ENCODE measurements at places on chromosomes 7 and 10. TPM values are rescaled to one million over a fixed set of nuclear protein-coding genes. Genes with fewer than 3 reads are reported as not detected.

GRCh38 chr7:124647630-124648306 lies 117.8 kb downstream of the GPR37 start:
- DNase-seq = no peak

- DNase-seq = no peak
Measured at GRCh38 chr7:64562256-64562625, 630 bp downstream of the ZNF680 start.

CYP3A4 gene
- total RNA-seq = 10.0 TPM

GRCh38 chr10:90799172-90799571 lies 58.7 kb downstream of the HTR7 start:
- no peak for DNase-seq

DNA sequence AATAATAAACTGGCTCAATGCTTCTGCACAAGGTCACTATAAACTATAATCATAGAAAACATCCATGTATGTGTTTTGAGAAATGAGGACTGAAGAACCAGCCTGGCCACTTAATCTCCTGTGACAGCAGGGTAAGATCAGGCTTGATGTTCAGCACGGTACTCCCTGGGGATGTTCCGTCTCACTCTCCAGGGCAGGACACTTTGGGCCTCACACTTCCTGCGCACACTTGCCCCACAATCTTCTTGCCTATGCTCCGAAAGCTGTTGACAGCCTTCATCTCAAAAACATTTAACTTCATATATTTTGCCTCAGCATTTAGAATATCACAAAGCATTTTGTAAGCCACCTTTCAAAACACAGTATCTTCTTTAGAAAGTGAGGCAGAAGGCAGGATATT lies 92.7 kb downstream of the PARD3 start:
- DNase-seq = no peak

DNA sequence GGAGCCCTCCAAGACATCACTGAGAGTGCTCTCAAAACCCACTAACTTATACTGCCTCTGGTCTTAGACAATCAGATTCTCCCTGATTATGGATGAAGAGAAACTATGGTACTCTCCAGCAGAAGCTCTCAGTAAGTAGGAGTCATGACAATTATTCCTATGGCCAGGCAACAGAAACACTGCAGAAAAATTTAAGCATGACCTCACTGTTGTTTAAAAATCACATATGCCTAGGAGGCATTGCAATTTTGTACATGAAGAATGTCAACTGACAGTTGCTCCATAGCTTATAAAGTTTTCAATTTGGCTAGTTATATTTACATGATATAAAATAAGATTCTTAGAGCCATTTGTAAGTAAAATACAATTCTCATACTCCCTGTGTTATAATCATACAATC lies 105.9 kb upstream of the LSM8 start:
- DNase-seq = no peak

GRCh38 chr10:118204292-118204943 lies 137.7 kb downstream of the FAM204A start:
- DNase-seq = no peak

GRCh38 chr7:91942312-91942711 lies 1.6 kb downstream of the AKAP9 start:
- no peak for DNase-seq

SMKR1 gene
- total RNA-seq = not detected

GRCh38 chr7:128831994-128832879 lies 2.0 kb downstream of the FLNC start:
- DNase-seq = no peak

DNA sequence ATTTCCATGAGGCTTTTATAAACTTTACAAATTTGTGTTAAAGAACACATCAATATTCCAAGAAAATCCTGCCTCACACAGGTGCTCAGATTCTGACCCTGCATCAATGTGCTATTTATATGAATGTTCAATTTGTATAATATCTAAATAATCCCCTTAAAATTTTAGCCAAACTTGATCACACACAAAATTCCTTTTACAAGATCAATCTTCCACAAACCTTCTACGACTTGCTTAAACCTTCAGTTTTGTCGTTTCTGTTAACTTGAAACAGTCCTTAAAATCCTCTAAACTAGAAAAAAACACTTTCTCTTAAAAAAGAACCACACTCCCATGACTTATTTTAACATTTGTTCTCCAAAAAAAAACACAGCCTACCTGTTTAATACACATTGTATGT lies 20.2 kb upstream of the TRPV6 start:
- no peak for DNase-seq

- no peak for DNase-seq
Measured at GRCh38 chr7:138784692-138785091, 13.1 kb upstream of the TMEM213 start.

LRRC17 gene
- 1.5 TPM for total RNA-seq

EBLN1 gene
- total RNA-seq = not detected

GRCh38 chr10:48309711-48310226 lies 3.3 kb downstream of the MAPK8 start:
- no peak for DNase-seq

DNA sequence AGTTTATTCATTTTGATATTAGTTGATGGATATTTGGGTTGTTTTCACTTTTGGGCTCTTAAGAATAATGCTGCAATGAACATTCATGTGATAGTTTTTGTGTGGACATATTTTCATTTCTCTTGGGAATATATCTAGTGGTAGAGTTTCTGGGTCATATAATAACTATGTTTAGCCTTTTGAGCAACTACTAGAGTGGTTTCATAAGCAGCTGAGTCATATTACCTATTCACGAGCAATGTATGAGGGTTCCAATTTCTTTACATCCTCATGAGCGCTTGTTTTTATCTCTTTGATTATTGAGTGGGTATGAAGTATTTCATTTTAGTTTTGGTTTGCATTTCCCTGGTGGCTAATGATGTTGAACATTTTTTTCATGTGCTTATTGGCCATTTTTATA lies 182.6 kb downstream of the PON1 start:
- no peak for DNase-seq

- DNase-seq = no peak
Measured at GRCh38 chr7:123060446-123060845, 64.9 kb upstream of the TAS2R16 start.

ARHGEF35 gene
- total RNA-seq = 8.6 TPM

DNA sequence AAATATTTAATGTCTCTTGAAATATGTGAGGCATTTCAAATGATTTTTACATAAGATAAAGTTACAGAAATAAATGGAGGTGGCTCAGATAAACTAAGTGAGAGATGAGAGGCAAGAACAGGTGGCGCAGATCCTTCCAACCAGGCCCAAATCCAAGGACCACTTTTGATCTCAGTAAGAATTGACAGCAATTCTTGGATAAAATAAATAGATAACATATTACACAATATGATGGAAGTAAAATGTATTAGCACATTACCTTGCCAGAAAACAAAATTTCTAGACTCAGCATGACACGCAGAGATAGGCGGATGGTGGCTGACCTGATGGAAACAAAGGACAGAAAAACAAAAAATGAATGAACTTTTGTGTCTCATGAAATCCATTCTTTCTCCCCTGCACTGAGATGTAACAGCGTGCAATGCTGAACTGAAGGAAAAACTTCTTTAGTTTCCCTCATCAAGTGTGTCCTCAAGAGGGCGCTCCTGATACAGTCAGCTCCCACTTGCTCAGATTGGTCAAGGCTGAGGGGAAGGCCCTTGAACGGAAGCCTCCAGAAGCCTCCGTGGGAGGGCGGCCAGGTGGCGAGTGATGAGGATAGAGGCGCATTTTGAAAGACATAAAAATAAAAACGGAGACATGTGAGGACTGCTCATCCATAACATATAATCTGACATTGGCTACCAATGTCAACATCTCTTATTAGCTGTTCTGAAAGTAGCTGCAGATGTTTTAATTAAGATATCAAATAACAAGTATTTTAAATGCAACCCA lies 62.8 kb upstream of the GSDME start:
- DNase-seq = no peak

GRCh38 chr10:79022565-79023230 lies 46.1 kb upstream of the ZMIZ1 start:
- no peak for DNase-seq

DNA sequence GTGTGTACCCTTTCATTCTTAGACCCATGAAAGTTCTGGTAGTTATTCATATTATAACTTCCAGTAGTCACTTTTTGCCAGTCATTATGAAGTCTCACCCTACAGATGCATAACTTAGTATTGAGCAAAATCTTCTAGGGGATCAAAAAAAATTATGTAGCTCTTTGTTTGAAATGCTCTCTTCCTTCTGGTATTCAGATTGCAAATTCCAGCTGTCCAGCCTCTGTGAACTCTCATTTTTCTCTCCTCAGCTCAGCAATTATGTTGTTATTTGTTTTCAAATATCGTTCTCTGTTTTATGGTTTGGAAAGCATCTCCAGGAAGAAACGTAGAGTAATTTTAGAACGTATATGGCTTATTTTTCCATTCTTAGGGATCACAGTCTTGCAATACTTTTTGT lies 442.5 kb downstream of the SEMA3D start:
- no peak for DNase-seq

CLRN3 gene
- total RNA-seq = 6.6 TPM

DNA sequence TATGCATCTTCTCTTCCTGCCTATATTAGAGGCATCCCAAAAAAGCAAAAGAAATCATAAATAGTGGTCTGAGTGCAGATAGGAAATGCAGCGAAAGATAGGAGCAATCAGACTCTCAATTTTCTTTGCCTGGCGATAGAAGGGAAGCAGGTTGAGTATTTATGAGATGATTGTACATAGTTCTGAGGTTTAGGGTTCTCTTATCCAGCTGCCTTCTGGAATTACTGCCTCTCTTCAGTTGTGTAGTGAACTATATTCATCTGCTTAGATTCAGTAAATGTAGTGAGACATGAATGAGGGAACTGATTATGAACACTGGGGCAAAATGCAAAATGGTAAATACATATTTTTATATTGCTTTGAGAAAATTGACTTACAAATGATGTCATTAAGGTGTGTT lies 93.0 kb upstream of the CYP26C1 start:
- no peak for DNase-seq

DNA sequence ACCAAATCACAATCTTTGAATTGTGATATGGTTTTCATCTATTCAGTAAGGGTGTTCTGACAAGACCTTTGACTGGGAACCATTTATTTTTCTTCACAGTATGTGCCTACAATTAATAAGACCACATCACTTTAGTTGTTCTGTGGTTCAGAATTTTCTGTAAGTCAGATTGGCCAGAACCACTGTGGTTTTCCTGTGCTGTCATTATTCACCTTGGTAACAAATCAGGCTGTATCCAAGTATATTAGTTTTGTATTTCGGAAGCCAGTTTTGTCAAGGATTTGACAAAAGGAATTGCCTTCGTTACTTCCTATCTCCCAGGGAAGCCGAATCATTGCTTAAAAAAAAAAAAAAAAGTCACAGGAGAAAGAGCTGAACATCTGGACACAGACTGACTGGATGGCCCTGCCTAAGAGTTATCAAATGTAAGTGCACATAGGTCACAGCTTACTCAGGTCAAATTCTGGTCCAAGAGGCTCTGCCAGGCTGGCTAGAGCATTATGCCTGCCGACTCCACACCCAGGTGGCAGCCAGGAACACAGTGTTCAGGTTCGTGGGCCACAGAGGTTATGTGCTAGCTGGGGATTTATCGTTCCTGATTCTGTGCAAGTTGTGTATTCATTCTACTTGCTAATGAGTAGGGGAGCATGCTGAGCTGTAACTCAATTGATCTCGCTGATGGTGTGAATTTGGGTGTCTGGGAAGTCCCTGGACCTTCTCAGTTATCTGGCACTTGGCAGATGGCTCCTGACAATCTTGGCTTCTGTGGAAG lies 175.3 kb downstream of the JAZF1 start:
- no peak for DNase-seq

DNA sequence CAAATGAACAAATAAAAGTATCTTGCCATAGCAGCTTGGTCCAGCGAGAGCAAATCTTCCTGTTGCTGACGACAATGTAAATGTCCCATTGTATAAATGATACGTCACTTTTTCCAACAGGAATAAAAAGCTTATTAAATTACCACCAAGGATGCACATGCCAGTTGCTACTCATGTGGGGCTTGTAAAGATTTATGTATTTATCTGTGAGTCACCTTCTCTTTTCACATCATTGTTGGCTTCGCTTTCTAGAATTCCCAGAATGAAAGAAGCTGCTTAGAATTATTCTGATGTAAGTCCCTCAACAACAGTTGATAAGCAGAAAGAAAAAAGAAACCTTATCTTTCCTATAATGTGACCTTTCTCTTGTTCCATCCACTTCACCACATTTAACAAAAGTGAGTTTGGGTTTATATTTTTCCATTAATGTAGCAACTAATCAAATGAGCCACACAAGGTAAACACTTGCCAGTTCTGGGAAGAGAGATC lies 22.4 kb downstream of the DNAJC12 start:
- DNase-seq = no peak

TET1 gene
- 29.0 TPM for total RNA-seq

DNA sequence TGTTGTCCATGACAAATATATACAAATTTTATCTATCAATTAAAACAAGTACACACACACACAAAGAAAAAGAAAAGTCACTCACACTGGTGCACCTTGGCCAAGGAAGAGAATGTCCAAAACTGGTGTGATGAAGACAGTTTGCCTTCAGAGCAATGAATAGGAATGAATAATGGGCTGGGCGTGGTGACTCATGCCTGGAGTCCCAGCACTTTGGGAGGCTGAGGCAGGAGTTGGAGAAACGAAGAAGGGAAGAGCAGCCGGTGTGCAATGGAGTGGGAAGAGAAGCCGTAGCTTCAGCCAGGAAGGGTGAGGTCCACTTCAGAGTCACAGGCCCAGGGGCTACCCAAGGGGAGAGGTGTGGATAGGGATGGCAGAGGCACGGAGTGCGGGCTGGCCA lies 253.6 kb downstream of the CCSER2 start:
- DNase-seq = no peak

TRIP6 gene
- 78.9 TPM for total RNA-seq

DNA sequence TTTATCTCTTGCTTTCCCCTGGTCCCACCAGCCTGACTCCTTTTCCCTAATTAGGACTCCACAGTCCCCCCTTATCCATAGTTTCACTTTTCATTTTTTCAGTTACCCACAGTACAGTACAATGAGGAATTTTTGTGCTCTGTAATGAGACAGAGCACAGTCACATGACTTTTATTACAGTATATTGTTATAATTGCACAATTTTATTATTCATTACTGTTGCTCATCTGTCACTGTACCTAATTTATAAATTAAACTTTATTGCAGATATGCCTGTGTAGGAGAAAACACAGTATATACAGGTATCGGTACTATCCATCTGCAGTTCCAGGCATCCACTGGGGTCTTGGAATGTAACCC lies 125.4 kb downstream of the KCNMA1 start:
- DNase-seq = no peak

GRCh38 chr7:124603066-124603465 lies 162.5 kb downstream of the GPR37 start:
- no peak for DNase-seq
